Cerebellum (tissue), 4 donors: ENCODE measurements at places on chromosomes 2 and 18.

DNA sequence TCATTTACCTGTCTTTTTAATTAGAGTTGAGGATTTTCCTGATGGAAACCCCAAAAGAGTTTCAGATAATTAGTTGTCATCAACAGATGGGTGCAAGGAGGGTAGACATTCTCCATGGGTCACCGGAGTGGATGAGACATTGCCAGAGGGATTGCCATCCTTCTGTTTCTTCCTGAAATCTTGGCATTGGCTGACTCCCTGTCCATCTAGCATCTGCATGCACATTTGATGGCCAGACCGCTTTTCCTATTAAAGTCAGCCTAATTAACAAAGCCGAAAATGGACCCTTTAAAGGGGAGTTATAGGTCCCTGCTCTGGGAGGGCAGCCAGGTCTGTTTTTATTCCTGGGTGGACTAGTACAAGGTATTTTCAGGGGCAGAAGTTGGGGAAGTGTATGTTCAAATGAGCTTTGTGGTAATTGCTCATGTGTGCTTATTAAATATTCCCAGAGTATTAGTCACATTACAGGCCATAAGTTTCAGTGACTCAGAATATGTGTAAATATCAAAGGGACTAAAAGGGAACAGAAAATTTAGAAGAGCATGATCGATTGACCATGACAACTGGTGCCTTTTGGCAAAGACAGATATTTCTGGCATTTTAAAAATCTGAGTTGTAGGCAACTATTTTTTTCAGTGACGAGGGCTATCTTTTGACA, 209.8 kb downstream of the PHLPP1 start:
- DNase-seq = peak; percentile 45

DNA sequence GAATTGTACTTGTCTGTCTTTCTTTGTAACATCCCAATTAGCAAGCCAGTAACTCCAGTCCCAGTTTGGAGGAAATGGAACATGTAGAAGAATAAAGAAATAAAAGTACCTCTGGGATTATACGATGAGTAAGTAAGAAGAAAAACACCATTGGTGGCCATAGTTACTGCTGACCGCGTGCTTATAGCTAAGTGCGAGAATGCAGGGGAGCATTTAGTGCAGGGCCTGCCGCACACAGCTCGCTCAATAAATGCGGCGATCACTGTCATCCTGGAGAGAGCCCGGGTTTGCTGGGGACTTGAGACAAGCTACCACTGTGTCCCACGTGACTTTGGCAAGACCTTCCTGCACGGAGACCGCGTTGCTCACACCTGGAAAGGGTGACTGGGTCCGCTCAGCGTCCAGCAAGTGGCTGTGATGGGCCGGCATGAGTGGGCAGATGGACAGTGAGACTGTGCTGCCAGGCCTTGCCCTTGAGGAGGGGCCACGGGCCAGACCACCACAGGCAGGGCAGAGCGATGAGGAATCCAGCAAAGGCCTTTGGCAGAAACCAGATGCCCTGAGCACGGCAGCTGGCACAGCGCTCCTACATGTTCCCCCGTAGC, 54.8 kb downstream of the ADI1 start:
- no peak for DNase-seq

DNA sequence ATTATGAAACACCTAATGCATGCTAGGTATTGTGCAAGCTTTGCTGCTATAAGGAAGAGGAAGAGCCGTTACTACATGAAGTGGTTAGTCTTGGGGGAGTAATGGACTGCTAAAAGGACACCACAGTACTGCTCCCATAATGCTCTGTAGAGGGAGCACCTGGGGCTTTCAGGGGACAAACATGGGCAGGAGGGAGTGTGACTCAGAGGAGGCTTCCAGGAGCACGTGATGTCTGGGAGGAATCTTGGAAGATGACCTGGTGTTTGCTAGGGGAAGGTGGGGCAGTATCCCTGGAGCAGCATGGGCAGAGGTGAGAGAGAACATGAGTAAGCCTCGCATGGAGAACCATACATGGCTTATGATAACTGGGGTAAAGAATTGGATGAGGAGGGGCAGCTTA, 18.8 kb downstream of the MAPK4 start:
- no peak for DNase-seq

DNA sequence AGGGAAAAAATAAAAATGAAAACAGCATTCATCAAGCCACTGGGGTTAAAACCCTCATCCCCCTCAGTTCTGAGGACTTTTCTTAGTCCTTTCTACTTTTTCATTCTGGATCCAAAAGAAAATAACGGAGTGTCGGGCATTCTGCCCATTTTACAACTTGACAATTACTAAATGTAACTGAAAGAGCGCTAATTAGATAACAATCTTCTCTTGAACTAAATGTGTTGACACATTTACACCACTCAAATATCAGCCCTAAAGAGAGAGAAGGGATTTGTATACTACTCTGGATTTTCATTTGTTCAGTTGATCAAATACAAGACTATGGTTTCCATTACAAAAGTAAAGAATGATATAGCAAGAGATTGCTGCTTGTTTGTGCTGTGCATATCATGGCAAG, 27.5 kb downstream of the ABCA12 start:
- no peak for DNase-seq

DNA sequence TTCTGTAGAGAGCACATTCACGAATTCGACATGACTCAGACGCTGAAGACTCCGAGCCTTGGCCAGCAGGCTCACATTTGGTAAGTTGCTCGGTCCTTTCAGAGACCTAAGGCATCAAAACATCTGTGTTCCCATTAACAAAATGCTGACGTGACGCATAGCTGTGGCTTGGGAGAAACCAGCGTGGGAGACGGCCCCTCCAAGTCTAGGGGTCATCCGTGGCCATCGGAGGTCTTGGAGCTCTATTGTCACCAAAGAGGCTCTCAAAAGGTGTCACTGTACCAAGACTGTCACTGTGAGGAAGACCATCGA, 14.9 kb downstream of the FBLN7 start:
- DNase-seq = no peak

- DNase-seq = no peak
Observed at GRCh38 chr2:55051026-55051866, 995 bp upstream of the RTN4 start.

- no peak for DNase-seq
Observed at GRCh38 chr2:158009399-158009798, 92.3 kb upstream of the UPP2 start.

DNA sequence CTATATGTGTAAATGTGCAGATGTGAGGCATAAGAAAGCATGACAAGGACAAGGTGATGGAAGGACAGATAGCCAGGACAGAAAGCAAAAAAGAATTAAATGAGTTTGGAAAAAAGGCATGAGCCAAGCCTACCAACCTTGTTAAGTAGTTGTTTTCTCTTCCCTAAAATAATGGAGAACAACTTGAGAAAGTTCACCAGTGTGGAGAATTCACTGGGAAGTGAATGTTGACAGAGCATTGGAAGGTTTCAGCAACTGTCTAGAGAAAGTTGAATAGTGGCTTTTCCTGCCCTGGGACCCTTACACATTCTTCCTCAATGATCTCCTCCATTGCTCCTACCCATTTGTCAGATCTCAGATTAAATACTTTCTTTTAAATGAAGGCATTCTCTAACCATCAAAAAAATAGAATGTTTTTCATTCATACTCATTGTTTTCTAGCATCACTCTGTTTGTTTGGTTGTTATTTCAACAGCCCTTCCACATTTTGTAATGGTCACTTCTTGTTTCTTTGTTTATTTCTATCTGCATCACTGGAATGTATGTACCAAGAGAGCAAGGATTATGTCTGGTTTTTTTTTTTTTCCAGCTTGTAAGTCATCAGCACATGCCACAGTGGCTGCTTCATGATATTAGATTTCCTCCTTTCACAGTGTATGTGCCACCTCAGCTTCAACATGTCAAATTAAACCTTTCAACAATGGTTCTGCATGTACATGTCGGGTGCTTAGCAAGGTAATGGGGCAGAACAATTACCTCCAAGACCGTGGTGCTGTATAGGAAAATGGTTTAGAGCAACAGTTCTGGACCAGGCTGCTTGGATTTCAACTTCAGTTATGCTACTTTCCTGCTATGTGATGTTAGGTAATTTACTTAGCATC, 586.0 kb upstream of the VRK2 start:
- DNase-seq = no peak

DNA sequence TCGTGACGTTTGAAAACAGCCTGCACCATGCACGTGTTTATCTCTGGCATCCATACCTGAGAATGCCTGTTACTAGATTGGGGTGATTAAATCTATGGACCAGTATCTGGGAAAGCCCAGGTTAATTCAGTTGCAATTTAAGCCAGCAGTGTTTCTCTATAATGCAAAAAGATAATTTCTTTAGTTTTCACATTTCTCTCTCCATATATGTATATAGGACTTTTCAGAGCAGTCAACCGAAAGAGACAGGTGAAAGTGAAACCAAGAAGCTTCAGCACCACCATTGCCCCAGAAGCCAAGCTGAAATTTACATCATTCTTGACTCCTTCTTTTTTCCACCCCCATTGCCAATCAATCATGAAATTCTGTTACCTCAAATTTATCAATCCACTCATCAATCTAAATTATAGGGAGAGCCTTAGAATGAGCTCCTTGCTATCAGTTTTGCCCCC, 2.7 kb upstream of the LRP2 start:
- no peak for DNase-seq

DNA sequence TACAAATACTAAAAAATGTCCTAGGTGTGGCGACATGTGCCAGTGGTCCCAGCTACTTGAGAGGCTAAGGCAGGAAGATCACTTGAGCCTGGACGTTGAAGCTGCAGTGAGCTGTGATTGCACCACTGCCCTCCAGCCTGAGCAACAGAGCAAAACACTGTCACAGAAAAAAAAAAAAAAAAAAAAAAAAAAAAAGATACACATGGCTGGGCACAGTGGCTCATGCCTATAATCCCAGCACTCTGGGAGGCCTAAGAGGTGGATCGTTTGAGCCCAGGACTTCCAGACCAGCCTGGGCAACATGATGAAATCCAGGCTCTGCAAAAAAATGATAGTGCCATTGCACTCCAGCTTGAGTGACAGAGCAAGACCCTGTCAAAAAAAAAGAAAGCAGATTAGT, 13.7 kb downstream of the KANSL1L start:
- DNase-seq = no peak

- DNase-seq = no peak
Observed at GRCh38 chr2:98446850-98447249, 2.2 kb downstream of the INPP4A start.

- no peak for DNase-seq
Observed at GRCh38 chr2:232385660-232386489, 7.3 kb downstream of the ALPP start.

DNA sequence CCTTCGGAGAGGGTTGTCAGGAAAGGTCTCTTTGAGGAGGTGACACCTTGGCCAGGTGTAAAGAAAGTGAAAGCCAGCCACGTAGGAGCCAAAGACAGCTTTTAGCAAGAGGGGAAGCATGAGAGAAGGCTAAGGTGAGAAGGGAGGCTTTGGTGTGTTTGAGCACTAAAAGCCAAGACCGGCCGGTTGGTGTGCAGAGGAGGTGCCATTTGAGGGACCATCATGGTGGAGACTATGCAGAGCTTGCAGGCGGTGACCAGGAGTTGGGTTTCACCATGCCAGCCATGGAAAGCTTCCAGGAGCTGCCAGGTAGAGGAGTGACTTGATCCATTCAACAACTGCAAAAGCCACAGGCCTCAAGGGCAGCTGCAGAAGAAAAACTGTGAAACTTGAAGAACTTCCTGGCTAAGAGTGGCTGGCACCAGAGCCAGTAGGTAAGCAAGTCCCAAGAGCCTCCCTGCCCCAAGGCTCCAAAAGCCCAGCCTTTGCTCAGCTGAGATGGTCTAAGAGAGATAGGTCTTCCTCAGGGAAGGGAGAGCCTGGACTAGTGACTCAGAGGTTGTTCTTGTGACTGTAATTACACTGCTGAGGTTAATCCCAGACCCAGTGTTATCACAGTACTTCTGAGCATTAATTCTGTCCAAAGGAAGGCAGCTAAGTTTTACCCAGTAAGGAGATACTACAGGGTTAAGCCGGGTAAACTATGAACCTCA, 319.0 kb downstream of the BCL11A start:
- DNase-seq = no peak

GRCh38 chr2:166661824-166662223, 167.8 kb upstream of the SCN7A start:
- DNase-seq = no peak

DNA sequence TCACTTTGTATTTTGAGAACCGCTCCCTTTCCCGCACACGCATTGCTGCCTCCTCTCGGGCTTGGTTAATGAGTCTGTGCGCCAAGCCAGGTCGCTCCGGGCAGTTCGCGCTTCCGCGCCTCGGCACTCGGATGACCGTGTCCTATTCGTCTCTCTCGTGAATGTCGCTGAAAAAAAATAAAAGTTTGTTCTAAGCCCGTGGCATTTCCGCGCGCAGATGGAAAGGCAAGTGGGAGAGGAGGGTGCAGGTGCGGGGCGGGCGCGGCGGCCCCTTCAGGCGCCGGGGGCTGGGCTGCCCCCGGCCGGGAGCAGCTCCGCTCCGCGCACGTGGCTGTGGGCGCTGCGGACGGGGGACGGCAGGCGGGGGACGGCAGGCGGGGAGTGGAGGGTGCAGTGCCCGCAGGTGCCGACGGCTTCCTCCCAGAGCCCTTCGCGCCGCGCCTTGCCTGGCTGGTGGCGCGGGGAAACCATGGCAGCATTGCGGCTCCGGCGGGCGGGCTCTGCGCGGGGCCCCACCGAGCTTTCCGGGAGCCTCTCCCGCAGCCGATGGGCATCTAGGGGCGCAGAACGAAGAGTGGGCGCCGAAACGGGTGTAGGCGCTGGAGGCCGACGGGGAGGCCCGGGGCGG, 159.6 kb upstream of the SIX2 start:
- DNase-seq = no peak

DNA sequence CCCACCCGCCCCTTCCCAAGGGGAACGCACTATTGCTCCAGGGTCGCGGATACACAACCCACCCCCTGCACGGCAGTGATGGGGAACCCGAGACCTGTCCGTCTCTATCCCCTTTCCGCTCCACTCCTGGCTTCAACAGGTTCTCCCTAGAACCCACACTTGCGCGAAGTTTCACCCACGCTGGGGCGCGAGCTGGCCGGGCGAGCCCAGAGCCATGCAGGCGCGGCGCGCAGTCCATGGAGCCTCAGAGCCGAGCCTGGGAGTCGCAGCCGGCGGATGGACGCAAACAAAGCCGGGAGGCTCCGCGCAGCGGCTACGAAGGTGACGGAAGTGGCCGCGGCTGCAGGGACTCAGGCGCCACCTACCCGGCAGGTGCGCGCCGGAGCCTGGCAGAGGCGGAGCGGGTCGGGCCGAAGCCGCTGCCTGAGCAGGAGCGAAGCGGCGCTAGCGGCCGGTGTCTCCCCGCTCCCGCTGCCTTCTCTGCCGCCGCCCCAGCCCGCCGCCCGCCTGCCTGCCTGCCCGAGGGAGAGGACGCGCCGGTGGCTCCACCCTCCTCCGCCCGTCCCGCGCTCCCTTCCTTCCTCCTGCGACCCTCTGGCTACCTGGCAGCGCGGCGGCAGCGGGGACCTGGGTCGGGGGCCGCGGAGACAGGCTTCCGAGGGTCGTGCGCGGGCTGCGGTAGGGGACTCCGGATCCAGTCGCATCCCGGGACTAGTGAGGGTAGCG, 14.0 kb downstream of the ALPG start:
- no peak for DNase-seq

DNA sequence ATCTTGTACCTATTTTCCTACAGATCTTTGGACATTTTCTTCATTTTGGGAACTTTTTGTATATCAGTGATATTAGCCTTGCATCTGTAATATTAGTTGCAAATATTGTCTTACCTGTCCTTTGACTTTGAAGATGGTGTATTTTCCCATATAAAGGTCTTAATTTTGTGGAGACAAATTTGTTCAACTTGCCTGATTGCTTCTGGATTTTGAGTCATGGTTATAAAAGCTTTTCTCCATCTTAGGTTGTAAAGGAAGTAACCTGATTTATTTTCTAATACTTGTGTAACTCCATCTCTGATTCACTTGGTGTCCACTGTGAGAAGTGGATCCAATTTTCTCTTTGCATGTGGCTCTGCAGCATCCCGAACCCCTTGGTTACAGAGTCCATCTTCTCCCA, 97.7 kb upstream of the OTOS start:
- no peak for DNase-seq

- DNase-seq = no peak
Observed at GRCh38 chr2:101782427-101782792, 84.9 kb downstream of the MAP4K4 start.
